ENCODE measurements at places on chromosomes 2 and 18.

DNA sequence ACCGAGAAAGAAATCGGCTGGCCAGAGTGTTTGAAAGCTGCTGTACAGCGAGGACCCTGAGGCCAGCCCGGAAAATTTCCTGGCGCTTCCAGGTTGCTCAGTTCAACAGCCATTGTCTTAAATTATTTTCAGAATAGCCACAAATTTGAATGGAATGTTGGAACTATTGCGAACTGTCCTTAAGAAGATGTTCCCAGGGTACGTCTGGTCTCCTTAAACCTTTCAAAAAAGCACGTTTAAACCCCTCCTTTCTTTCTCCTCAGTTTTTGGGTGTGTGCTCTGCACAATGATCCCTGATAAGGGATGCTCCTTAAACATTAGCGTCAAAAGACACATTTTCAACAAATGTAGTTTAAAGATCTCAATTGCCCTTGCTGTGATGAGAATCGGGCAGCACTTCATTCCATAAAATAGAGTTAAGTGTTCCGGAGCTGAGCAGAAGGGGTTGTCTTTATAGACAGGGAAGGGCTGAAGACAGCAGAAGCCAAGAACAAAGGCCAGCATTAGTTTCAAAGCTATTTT, 14.5 kb upstream of the LPIN2 start:
- DNase-seq, result no peak

- peak; percentile 52 for DNase-seq
These were observed 3.5 kb downstream of the CNDP2 start for GRCh38 chr18:74499633-74500032.

DNA sequence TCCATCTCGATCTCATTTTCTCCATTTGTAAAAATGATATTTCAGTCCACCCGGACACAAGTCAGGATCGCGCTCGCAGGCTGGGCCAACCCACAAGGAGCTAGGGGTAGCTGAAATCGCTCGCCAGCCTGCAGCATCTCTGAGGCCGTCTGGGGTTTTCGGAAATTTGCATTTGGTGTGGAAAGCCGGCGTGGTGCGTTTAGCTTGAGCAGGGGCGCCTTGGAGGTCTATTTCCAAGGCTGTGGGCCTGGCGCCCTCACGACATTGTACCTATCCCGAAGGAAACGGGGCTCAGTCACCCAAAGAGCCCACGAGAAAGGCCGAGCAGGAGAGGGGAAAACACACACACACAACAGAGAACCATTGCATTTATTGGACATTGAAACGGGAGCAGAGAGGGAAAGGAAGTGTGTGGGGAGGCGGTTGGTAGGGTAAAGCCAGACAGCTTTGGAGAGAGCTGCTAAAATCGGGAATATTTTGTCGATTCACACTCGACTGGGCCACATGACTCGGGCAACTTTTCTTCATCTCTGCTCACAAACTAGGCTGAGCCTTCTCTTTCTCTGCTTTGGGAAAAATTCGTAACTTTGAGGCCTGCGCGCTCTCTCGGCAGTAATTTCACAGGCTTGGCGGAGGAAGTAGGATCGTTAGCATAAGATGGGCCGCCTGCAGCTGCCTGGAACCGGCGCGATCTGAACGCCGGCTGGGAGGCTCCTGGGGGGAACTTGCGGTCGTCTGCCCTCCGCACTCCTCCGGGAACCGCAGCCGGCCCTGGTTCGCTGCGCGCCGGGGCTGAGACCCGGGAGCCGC, 1.1 kb upstream of the HOXD8 start:
- no peak for DNase-seq

DNA sequence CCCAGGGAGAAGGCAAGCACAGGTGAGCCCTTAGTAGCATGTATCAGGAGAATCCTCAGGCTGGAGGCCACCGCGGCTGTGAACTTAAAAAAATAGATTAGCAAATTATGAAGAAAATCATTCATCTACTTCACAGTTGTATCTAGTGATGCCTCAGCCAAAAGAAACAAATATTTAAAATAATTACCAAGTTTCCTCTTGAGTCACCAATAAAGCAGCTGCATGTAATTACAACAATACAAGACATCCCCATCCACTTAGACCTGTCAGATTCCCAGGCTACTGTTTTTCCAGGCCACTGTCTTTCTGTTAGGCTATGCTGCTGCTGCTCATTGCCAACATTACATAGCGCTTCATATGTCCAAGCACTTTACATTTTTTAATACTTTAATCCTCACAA, 54.6 kb upstream of the PHLPP1 start:
- DNase-seq, result no peak

DNA sequence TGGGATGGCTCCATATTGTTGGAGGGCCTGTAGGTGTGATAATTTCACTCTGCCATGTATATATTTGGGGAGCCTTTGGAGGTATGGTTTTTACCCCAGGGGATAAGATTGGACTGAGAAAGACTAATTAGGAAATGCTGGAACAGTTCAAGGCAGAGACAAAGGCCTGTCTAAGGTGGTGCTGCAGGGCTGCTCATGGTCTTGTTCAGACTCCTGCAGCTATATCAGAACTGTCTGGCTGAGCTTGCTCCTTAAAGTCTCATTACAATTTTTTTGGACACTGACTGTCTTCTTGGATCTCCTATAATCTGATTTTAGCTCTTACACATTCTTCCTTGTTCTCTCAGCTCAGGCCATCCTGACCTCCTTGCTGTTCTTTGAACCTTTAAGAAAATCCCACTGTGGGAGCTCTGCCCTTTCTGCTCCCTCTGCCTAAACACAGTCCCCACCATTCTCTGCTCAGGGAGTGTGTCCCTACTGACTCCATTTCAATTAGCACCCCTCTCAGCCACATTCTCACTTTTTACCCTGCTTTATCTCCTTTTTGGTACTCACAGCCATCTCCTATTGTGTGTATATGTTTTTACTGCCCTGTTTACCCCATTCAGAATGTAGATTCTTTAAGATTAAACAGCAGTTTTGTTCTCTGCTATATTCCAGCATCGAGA, 468.7 kb upstream of the FANCL start:
- no peak for DNase-seq

DNA sequence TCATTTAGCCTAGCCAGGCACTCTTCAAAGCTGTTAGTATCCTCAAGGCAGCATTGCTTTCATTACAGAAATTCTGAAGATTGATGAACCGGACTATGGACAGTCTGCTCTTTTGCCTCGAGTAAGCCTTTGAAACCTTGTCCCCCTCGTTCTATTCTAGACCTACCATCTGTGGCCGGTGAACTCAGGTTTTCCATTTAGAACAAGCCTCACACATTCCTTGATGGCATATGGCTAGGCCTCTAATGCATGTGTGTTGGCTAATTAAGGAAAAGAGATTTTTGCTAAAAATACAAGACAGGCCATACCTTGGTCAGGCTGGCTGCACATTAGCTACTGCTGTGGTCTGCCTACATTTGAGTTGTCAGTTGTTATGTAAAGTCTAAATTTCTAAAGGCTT, 111.8 kb downstream of the CERS6 start:
- no peak for DNase-seq

DNA sequence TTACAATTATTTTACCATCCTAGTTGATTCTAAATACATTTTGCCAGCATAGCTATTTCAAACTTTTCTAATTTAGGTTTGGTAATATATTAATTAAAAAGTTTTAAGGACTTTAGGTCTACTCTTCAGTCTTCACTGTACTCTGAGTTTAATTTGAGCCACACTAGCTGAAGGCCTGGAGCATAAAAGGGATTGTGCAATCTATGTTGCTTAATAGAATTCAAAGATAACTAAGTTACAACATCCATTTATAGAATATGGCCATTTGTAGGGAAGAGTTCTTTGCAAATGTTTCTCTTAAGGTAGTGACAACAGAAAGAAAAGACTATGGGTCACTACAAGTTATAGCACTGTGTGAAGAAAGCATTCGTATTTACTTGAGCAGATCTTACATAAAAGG, 702.2 kb upstream of the NRXN1 start:
- DNase-seq, result no peak
